ENCODE measurements at places on chromosomes 13 and 19. TPM values are rescaled to one million over a fixed set of nuclear protein-coding genes. Genes with fewer than 3 reads are reported as not detected.

Gene IGFL2
- total RNA-seq, result 0.09 TPM

Gene WDR88
- not detected for total RNA-seq

Gene PALM
- total RNA-seq, result 198 TPM

Gene ZNF132
- total RNA-seq, result 10.8 TPM

Gene NCR1
- total RNA-seq, result not detected

Gene PSG6
- not detected for total RNA-seq

Gene PRDX2
- 163 TPM for total RNA-seq

Gene IER2
- total RNA-seq, result 20.3 TPM

Gene PEX11G
- total RNA-seq, result 1.6 TPM

Gene NLRP12
- total RNA-seq, result not detected

Gene FRY
- 4.3 TPM for total RNA-seq

Gene LPAR2
- total RNA-seq, result 1.1 TPM

Gene CACNG8
- 0.41 TPM for total RNA-seq

Gene PRX
- total RNA-seq, result 10.2 TPM

Gene IRGC
- total RNA-seq, result not detected

Gene HSD17B14
- total RNA-seq, result 3.6 TPM

Gene SLC10A2
- not detected for total RNA-seq

Gene VSTM2B
- total RNA-seq, result not detected

Gene C19orf25
- 13.2 TPM for total RNA-seq

Gene OR7C2
- not detected for total RNA-seq

Gene ARHGEF1
- 57.6 TPM for total RNA-seq

Gene PSPN
- 0.41 TPM for total RNA-seq

Gene NOTCH3
- 44.4 TPM for total RNA-seq

Gene SPART
- 95.4 TPM for total RNA-seq

Gene ZNF524
- total RNA-seq, result 10.8 TPM

Gene RDH8
- not detected for total RNA-seq

Gene NALCN
- 3.1 TPM for total RNA-seq

Gene NLRP5
- total RNA-seq, result not detected

Gene CEACAM8
- not detected for total RNA-seq

Gene SPC24
- total RNA-seq, result 8.9 TPM

Gene MBD3L3
- not detected for total RNA-seq

Gene B3GNT8
- total RNA-seq, result 1.5 TPM

Gene LILRA2
- not detected for total RNA-seq

Gene C5AR2
- 0.63 TPM for total RNA-seq

Gene METTL21C
- total RNA-seq, result 1.8 TPM

Gene GRK1
- not detected for total RNA-seq

Gene PNMA8C
- not detected for total RNA-seq

Gene ICAM4
- total RNA-seq, result 0.27 TPM

Gene POU4F1
- total RNA-seq, result not detected

Gene CLEC11A
- total RNA-seq, result 21.8 TPM

Gene ERICH6B
- not detected for total RNA-seq

Gene KCNC3
- not detected for total RNA-seq

Gene ZNF723
- not detected for total RNA-seq

Gene PNPLA6
- total RNA-seq, result 67.8 TPM

Gene LAIR2
- not detected for total RNA-seq

Gene ALOX5AP
- not detected for total RNA-seq

Gene ZNF382
- 4.6 TPM for total RNA-seq

Gene RFC3
- 38.9 TPM for total RNA-seq

Data from fibroblast of the aortic adventitia (primary cell).